ENCODE measurements at places on chromosomes 4 and X.

GRCh38 chr4:152159773-152160172, 376.1 kb downstream of the FBXW7 start:
- no peak for DNase-seq

DNA sequence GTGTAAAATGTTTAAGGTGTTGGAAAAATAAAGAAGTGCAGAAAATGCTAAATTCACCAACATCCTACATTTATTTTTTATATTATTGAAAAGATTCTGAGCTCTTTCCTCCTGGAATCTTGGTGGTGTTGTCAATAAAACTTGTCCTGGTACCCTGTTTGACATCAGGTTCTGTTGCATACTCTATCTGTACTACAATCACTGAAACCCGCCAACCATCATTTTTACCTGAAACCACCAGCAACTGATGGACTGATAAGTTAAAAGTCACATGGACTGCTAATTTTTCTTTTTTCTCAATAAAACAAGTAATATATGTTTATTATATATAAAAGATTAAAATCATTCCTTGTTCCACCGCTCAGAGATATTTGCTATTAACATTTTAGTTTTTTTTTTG, 23.4 kb downstream of the STAP1 start:
- no peak for DNase-seq

DNA sequence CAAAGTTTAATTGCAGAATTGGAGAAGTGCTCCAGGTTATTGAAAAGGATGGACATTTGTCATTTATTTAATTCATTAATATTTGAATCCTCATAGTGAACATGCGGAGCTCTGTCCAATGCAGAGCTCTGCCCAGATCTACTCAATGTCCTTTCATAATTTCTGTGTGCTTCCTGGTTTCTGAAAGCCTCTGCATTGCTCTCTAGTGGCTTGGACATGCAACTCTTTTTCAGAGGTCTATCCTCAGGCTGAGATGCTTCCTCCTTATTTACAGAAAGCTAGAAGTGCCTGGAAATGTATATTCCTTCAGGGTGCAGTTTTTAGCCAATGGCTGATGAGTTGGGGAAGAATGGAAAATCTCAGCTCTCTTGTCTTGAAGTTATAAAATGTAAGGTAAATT, 786.1 kb upstream of the AADAT start:
- no peak for DNase-seq

DNA sequence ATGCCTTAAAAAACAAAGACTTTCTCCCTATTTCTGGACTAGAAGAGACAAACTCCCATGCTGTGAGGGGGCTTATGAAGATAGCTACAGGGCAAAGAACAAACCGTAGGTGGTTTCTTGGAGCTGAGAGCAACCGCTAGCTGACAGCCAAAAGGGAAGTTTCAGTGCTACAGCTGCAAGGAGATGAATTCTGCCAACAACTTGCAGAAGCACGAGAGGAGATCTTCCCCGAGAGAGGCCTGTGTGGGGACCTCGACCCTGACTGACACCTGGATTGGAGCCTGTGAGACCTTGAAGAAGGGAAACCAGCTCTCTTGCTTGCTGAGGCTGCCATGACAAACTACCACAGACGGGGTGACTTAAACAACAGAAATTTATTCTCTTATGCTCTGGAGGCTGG, 183.8 kb upstream of the VCX3A start:
- no peak for DNase-seq

- DNase-seq = no peak
These were observed 2.2 kb upstream of the PCDH18 start for GRCh38 chr4:137534516-137534915.

GRCh38 chrX:44305921-44306320, 37.6 kb downstream of the EFHC2 start:
- DNase-seq = no peak

- DNase-seq = no peak
These were observed 96.4 kb downstream of the FAM13A start for GRCh38 chr4:88960576-88960975.

- DNase-seq = no peak
These were observed 16.8 kb upstream of the C4orf51 start for GRCh38 chr4:145663194-145663593.

DNA sequence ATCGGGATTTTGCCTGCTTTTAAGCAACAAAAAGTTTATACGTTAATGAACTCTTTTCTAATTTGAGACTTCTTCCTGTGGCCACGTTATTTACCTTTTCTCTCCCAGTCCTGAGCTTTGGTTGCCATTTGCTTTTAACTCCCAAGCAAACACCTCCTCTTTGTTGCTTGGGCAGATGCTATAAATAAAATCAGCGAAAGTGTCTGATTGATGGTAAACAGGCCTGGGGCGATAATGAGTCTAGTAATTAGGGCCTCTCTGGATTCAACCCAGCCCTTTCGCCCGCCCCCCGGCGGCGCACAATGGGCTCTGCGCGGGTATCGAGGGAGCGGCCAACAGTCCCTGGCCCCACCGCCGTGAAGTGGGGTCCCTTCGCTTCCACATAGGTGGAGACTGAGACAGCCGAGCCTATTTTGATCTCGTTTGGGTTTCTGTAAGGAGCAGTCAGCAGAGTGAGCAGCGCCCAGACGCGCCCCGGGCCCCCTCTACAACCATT, 790 bp downstream of the CLGN start:
- DNase-seq = no peak

DNA sequence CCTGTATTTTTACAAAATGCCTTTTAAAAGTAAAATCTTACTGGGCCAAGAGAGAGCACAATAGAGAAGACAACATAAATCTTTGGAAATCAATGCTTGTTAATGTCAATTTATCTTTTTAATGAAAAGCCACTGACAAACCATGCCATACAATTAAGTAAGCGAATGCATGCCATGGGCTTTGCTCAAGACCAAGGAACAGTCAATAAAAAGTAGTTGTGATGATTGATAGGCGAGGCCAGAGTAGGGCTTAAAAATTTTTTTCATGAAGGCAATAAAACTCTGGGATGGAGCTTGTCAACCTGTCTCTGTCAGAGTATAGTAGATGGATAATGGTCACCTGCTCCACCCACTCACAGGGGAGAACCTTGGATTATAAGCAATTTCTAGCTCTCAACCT, 17.5 kb upstream of the GPM6B start:
- DNase-seq = no peak

DNA sequence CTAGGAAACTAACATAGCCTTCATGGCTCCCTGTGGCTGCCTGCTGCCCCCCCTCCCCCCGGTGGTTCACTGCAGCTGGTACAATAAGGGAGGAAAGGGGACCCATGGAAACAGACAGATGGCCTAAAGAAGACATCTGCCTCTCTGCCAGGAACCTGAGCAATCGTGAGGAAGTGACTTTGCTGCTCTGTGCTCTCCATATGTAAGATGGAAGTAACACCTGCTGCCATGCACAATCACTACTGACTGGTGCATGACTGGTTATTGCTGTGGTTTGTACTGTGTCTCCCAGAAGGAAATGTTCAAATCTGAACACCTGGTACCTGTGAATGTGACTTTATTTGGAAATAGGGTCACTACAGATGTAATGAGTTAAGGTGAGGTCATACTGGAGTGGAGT, 43.6 kb downstream of the CD99L2 start:
- DNase-seq = no peak

- DNase-seq = no peak
These were observed 23.0 kb upstream of the UBA6 start for GRCh38 chr4:67723949-67724348.

GRCh38 chr4:47675806-47676205, 162.1 kb downstream of the CORIN start:
- no peak for DNase-seq

- DNase-seq = no peak
These were observed 1320.3 kb downstream of the C4orf33 start for GRCh38 chr4:130416228-130416627.

DNA sequence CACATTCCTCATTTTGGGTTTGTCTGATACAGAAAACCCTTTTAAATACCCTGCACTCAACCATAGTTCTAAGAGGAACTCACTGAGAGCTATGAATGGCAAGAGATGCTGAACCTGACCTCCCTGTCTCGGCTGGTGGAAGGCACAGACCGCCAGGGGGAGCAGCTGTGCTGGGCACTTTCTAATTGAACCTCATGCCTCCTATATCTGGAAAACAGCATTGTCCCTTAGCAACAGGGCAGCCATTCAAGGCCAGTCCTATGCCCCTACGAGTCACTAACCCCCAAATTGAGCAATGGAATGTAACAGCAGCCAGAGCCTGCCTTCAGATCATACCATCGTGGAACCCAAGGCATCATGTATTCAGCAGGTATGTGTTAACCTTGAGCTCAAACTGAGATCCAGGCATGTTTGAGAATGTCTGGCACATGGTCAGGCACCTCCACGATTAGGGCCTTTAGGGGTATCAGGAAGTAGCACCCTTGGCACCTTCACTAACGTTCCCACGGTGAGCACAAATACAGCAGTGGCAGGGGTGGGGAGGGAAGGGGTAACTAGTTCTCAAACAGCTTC, 5.1 kb downstream of the USP27X start:
- peak; percentile 37 for DNase-seq

DNA sequence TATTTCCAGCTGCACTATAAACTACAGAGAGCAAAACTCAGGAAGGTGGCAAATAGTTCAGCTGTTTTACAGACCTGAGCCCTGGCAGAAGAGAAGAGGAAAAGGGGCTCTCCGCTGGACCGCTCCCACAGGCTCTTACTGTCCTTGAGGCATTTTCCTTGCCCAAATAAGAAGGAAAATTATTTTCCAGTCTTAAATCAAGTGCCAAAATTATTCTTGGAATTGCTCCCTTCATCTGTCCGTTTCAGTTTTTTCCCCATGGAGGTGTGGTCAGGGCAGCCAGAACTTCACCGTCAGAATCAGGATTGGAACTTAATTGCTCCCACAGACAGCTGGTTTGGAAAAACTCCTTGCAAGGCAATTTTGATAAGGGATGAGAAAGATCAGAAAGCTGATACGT, 35.2 kb upstream of the SPINK2 start:
- DNase-seq = no peak

- no peak for DNase-seq
These were observed 86.4 kb downstream of the BMP15 start for GRCh38 chrX:50996930-50997329.

DNA sequence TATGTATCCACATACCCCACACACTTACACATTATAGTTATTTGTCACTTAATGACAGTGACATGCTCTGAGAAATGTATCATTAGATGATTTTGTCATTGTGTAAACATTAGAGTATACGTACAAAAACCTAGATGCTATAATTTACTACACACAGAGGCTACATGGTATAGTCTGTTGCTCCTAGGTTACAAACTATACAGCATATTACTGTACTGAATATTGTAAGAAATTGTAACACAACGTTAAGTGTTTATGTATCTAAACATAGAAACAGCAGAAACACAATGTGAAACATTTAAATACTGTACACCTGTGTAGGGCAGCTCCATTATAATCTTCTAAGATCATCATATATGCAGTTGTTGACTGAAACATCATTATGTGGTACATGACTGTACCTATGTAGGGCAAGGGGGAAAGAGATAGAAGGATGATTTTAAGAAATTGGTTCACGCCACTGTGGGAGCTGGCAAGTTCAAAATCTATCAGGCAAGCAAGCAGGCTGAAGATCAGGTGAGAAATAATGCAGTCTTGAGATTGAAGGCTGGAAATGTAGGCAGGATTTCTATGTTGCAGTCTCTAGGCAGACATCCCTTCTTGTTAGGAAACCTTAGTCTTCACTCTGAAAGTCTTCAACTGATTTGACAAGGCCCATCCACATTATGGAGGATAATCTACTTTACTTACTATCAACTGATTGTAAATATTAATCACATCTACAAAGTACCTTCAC, 78.0 kb upstream of the CPEB2 start:
- no peak for DNase-seq

- DNase-seq = no peak
These were observed 287.2 kb downstream of the DTHD1 start for GRCh38 chr4:36568575-36568974.

- no peak for DNase-seq
These were observed 239.0 kb upstream of the HTR2C start for GRCh38 chrX:114344756-114345349.

GRCh38 chr4:1074077-1074476, 39.3 kb downstream of the RNF212 start:
- DNase-seq = no peak
